Femur (tissue), 1 donor: ENCODE measurements at places on chromosomes 1 and 21.
A peak's percentile ranks its signal among the peaks of the same experiment; 100 is the strongest.

- DNase-seq, result no peak
Observed at GRCh38 chr1:201136355-201137023, 9.5 kb upstream of the ASCL5 start.

DNA sequence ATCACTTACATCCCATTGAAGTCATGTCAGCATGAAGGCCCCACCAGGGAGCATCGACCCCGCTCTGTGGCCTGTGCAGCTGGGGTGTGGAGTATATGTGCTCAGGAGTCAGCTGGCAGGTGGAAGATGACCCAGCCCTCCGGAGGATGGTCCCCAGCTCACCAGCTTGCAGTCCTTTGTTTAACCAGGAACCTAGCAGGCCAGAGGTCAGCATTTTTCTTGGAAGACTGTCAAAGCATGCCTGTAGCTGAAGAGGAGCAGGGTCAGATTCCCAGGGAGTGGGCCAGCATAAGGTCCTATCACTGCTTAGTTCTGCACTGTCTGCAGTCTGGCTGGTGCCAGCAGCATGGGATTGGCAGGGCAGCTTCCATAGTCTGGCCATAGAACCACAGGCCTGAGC lies 12.7 kb downstream of the NFASC start:
- no peak for DNase-seq

- no peak for DNase-seq
Observed at GRCh38 chr1:15094056-15094455, 59.5 kb upstream of the TMEM51 start.

GRCh38 chr1:152942161-152942560 lies 4.8 kb upstream of the SPRR5 start:
- no peak for DNase-seq

DNA sequence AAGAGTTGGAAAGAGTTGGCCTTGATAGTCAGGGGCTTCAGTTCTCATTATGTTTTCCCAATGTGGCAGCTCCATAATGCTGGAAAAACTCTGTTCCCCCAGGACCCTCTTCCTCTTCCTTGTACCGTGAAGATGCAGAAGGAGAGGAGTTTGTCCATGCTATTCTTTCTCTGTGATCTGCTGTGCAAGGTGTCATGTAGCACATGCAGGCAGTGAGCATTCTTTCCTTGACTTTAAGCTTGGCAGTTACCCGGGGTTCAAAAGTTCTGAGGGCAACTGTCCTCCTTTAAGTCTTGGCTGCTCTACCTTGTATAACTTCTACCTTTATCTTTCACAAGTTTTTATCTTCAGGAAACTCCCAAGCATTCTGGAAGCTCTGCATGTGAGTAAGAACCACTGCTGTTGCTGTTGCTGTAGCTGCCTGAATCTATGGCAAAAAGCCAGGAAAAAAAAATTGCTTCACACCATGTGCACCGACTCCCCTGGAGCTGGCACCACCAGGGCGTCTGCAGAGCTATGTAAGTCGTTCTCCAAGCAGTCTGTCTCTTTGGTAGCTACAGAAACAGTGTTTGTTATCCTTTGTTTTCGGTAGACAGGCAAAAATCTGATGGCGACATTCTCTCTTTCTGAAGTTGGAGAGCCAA lies 42.7 kb upstream of the SLC16A1 start:
- DNase-seq, result peak; percentile 29

GRCh38 chr1:47214549-47214948 lies 17.5 kb downstream of the TAL1 start:
- no peak for DNase-seq

DNA sequence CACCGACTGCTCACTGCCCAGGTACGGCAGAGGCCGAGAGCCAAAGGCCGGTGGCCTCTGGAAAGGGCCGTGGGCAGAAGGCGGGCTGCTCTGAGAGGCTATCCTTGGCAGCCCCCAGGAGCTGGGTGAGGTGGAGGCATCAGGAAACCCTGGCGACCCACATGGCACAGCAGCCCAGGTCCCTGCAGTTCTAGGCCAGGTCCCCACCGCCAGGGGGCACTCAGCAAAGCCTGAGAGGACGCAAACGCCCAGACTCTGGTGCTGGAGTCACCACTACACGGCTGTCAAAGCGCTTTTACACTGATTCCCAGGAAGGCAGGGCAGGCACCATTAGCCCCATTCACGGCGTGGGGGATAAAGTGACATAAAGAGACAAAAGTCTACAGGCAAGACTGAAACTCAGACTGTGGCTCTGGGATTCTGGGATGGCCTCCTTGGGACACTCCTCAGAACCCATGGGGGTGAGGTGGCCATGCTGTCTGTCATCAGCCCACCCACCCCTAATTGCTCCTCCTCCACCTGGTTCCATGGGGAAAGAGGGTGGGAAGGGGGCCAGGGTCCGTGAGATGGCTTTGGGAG lies 4.9 kb downstream of the PLEKHG5 start:
- peak; percentile 88 for DNase-seq

DNA sequence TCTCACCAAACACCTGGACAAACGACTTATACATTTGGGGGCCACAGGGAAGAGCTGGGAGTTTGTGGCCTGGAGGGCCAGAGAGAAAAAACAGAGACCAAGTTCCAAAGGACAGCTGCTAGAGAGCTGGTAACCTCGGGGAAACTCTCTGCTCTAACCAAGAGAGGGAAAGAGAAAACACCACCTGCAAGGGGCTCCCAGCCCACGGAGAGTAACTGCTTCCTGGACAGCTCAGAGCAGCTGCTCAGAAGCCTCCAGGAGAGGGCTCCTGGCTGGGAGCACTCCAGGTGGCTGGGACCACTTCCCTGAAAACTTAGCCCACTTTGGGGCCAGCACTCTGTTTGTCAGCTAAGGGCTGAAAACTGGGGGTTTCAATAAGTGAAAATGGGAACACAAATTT lies 154.8 kb upstream of the GRIK3 start:
- DNase-seq, result no peak

- DNase-seq, result no peak
Observed at GRCh38 chr1:177185209-177185608, 14.5 kb downstream of the BRINP2 start.

DNA sequence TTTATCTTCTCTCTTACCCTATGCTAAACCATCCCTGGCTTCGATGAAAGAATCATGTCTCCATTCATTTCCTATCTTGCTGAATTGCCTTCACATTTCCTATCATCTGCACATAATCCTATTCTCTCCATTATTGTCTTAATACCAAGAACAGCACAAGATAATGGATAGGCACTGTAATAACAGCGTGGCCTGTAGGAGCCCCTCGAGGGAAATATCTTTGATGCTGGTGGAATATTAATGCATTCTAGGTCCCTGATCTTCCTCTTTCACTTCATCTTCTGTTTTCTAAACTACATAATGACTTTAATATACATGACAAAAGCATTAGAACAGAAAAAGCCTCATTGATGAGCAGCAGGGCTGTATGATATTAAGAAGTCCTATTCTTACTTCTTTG lies 720.6 kb downstream of the RWDD3 start:
- DNase-seq, result no peak

GRCh38 chr1:34781071-34781843 lies at the start of gene GJB3:
Gene GJB3 (plus strand): TSS chr1:34781214. CDS start chr1:34784763, 3,549 bp downstream.
- DNase-seq, result no peak

- DNase-seq, result peak; percentile 55
Observed at GRCh38 chr1:22930240-22930912, 42.3 kb downstream of the LACTBL1 start.

DNA sequence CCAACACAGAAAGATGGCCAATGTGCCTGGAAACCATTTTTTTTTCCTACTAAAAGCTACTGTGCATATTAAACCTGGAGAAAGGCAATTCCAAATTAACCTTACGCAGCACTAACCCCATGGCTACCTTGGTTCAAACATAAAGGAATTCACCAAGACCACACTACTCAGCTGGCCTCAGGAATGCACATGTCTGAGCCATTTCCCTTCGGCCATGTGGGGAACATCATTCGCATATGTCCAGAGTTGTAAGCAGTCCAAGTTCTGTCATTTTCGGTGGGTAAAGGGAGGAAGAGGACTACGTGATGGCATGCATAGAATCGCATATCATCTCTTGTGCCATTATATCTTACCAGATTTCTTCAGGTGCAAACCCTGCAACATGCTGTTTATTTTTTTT lies 175.4 kb downstream of the NTMT2 start:
- no peak for DNase-seq

- no peak for DNase-seq
Observed at GRCh38 chr1:110502402-110503151, 16.4 kb downstream of the KCNA10 start.

GRCh38 chr1:79532555-79532954 lies 526.0 kb upstream of the ADGRL4 start:
- DNase-seq, result no peak

DNA sequence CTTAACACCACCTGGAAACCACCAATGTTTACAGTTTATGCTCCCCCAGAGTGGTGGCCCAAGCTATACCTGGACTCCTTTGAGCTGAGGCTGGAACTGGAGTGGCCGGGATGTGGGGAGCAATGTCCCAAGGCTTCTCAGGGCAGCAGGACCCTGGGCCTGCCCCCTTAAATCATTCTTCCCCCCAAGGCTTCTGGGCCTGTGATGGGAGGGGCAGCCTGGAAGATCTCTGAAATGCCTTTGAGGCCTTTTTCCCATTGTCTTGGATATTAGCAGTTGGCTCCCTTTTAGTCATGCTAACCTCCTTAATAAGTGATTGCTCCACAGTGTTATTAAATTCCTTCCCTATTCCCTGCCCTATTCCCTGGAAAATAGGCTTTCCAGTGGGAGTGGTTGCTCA lies 185.8 kb downstream of the HS2ST1 start:
- no peak for DNase-seq

- peak; percentile 71 for DNase-seq
Observed at GRCh38 chr1:20366056-20366462, 75.4 kb downstream of the VWA5B1 start.

- peak; percentile 38 for DNase-seq
Observed at GRCh38 chr21:32093646-32094462, 185.0 kb downstream of the MIS18A start.

DNA sequence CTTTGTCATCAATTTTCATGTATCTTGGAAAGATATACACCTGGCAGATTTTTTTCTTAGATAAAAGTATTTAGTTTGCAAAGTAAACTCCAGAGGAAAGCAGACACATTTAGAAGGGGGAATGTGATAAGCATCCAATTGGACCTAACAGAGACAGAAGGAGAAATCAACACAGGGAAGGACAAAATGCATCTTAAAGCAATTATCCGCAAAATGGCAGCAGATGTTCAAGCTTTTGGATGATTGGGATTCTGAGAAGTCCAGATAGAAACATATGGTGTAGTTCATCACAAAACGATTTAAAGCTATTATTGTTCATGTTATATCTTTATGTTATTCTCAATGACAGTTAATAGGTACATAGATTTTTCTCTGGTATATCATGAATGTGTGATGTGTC lies 1153.1 kb upstream of the B3GALT2 start:
- DNase-seq, result no peak

- no peak for DNase-seq
Observed at GRCh38 chr1:148372731-148373130, 110.4 kb downstream of the PPIAL4G start.

- no peak for DNase-seq
Observed at GRCh38 chr1:172902861-172903381, 147.8 kb downstream of the TNFSF18 start.

GRCh38 chr1:29549001-29549400 lies 312.7 kb downstream of the PTPRU start:
- no peak for DNase-seq

DNA sequence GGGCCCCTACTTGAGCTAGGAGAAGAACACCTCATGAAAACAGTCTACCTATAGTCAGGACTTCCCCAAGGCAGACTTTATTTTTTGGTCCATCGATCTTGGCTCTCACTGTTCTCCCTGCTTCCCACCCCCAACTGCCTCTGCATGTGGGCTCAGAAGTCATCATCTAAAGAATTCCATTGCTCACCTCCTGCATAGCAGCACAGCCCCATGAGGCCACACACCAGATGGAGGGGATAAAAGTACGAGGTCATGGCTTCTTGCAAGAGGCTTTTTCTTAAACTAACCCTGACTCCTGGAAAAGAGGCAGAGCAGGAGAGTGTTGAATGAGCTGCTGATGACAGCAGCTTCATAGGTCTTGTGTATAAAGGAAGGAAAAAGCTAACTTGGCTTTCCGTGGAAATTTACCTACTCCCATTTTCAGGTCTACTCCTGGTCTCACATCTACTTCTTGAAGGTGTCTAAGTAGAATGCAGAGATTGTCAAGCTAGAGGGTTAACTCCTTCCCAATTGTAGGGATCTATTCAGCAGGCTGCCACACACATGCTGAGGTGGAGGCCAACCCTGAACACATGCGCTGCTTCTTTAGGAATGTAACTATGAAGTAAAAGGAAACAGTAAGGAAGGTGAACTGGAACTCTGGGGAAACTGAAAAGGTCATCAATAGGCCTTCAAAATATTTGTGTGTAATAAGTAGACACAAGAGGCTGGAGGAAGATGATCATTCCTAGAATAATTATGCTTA lies 18.7 kb downstream of the WNT2B start:
- DNase-seq, result no peak

DNA sequence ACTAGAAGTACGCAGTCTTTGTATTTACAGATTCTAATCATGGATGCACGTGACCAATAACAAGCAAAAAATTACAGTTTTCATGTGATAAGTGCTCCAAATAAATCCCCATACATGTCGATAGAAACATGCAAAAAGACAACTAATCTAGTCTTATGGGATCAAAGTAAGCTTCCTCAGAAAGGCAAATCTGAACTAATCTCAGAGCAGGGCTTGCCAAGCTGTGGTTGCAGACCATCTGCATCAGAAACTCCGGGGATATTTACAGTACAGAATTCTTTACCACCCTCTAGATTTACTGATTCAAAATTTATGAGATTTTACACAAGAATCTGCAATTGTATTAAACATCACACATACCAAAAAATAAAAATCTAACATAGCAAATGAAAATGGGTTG lies 1435.5 kb downstream of the MRPL39 start:
- DNase-seq, result no peak

DNA sequence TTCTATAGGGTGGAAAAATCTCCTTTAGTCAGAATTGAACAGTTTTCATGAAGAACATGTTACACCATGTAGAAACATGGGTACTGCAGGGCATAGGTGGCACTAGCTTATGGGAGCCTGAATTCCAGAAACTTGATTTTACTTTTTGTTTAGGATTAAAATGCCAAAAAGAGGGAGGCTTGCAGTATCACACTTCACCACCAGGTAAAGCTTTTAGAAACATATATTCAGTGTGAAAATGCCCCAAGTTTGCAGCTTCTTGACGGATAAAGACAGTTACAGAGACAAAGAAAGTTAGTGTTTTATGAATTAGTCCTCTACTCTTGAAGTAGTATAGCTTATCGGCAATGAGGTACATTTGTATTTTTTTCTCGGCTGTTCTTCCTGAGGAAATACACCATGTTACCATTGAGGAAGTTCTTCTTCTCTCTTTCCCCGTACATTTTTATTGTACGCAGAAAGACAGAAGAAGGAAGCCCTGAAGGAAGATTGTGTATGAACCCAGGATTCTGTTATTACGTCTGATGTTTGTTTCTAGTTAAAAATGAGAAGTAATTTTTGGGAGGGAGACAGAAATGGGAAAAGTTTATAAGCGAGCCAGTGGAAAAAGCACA lies 66.1 kb downstream of the PBX1 start:
- no peak for DNase-seq

GRCh38 chr1:2135441-2135841 lies 59.1 kb downstream of the FAAP20 start:
- DNase-seq, result peak; percentile 95
